LNCaP clone FGC (cell line): ENCODE measurements at places on chromosomes 4 and X.

- DNase-seq: no peak
Observed at GRCh38 chrX:12903646-12904045, 2.8 kb upstream of the TLR8 start.

- peak; percentile 15 for DNase-seq
Observed at GRCh38 chr4:617644-618641, 7.4 kb upstream of the PDE6B start.

GRCh38 chrX:2533424-2533823 is 32.6 kb upstream of the DHRSX start:
- no peak for DNase-seq

- no peak for DNase-seq
Observed at GRCh38 chr4:126603825-126604224, 1028.9 kb upstream of the INTU start.

DNA sequence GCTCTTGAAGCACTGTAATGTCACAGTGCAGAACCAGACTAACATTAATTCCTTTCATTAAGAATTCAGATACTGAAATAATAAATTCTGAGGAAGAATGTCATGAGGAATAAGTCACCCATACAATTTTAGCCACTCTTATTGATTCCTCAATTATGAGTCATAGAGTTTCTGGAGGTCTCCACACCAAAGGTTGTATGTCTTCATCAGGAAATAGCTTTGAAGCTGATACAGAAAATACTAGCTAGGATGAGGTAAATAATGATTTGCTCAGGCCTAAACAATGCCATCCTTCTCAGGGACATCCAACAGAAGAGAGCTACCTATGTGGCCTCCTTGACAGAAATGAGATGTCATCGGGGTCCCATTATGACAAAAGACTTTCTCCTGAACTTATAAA is 238.8 kb downstream of the OR13H1 start:
- DNase-seq: no peak

GRCh38 chr4:67810011-67810410 is 55.8 kb upstream of the GNRHR start:
- DNase-seq: no peak

DNA sequence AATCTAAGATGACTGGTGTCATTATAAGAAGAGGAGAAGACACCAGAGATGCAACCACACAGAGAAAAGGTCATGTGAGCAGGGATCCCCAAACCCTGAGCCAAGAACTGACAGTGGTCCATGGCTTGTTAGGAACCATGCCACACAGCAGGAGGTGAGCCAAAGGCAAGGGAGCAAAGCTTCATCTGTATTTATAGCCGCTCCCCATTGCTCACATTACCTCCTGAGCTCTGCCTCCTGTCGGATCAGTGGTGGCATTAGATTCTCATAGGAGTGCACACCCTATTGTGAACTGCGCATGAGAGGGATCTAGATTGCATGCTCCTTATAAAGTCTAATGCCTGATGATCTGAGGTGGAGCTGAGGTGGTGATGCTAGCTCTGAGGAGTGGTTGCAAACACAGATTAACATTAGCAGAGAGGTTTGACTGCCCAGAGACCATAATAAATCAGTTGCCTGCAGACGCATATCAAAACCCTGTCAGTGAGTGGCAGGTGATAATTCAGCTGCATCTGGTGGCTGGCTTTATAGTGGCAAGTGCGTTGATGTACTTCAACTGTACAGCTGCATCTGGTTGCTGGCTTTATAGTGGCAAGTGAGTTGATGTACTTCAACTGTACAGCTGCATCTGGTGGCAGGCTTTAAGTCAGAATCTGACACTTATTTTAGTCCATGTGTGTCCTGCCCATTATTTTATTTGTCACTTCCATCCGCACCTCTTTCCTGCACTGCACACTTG is 19.8 kb upstream of the CXCL2 start:
- DNase-seq: no peak

- no peak for DNase-seq
Observed at GRCh38 chrX:63349307-63349706, 1.8 kb downstream of the SPIN4 start.

- no peak for DNase-seq
Observed at GRCh38 chrX:8743126-8743732, 11.3 kb upstream of the ANOS1 start.

DNA sequence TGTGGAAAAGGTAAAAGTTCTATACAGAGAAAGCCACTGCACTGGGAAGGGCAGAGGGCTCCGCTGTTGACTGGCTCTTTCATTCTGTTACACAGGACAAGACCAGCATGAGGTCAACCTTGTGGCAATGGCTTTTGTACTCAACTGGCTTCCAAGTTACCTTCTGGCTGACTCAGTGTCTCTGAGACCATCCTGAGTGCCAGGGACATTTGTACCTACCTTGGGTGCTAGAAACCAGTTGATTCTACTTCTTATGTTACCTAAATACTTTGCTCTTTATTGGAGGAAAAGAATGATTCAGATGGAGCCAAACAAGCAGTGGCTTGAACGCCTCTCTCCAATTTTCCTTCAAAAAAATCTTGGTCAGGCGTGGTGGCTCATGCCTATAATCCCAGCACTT is 123.2 kb downstream of the RBM47 start:
- no peak for DNase-seq

GRCh38 chrX:13285229-13285628 is 34.6 kb downstream of the ATXN3L start:
- no peak for DNase-seq

DNA sequence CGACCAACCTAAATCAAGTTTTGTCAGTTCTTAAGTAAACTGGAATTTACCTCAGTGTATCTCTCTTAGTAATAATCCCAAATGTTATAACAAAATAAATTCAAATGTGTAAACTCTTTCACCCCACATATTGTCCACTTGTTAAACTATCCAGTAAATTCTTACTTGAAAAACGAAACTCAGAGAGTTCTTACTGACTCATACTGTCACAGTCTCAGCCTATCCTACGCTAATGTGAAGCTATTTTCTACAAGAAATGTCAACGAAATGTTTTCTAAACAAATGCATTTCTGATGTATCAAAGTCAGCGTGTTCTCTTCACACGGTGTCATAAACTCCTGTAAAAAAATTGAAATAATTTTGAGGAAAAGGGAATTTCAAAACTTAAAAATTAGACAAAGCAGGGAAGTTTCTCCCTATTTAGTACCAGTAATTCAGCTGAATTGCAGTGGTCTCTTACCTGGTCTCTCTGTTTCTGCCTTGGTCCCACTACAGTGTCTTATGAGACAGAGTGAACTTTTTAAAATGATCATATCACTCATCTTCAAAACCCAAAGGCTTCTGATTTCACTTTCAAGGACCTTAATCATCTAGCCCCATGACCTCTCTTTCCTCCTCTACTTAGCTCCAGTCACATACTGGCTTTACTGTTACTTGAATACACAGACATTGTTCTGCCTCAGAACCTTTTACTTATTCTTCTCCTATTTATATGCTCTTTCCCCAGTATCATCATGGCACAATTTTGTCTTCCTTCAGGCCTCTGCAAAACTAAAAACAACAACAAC is 63.3 kb downstream of the DCAF8L1 start:
- DNase-seq: no peak

DNA sequence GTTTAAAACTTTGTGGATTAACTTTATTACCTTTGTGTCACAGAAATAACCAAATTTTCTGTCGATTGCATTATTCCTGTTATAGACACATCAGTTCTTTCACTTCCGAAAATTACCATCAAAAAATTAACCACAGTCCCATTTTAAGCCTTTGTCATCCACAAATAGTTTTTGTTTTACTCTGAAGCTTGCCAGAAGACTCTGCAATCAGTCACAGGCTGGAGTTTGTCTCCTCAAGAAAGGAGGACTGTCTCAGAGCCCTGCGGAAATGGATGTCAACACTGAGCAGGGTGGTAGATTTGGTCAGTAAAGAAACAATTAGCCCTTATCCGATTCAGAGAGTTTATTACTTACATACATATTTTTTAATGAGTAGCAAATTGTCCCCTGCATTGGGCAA is 20.1 kb upstream of the TCEAL4 start:
- no peak for DNase-seq

DNA sequence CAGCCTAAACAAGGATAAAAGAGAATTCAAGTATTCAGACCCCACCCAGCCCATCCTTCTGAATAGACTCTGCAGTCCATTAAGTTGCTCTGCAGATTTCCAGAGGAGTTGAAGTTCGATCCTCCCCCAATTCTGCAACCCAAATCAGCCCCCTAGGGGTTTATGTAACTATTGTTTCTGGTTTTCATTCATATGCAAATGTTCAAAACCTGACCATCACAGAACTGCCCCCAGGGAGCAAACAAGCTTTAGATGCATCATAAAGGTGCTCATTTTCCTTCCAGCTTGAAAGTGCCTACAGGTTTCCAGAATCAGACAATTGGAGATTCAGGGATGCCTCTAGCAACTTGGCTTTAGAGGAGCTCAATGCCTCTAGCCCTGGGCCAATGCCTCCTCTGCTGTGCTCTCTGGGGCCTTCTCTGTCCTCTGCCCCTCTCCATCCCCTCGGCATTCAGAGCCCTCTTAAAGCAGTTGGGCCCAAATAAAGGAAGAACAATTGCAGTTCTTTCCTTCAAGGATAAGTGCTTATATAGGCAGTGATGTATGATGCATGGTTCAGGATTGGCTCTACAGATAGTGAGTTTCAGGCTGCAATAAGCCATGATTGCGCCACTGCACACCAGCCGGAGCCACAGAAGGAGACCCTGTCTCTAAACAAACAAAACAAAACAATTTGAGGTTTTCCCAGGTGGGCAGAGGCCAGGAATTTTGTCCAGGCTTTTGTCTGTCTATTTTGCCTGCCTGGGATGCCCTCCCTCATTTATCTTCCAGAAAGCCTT is 23.5 kb upstream of the SPINK2 start:
- DNase-seq: no peak

DNA sequence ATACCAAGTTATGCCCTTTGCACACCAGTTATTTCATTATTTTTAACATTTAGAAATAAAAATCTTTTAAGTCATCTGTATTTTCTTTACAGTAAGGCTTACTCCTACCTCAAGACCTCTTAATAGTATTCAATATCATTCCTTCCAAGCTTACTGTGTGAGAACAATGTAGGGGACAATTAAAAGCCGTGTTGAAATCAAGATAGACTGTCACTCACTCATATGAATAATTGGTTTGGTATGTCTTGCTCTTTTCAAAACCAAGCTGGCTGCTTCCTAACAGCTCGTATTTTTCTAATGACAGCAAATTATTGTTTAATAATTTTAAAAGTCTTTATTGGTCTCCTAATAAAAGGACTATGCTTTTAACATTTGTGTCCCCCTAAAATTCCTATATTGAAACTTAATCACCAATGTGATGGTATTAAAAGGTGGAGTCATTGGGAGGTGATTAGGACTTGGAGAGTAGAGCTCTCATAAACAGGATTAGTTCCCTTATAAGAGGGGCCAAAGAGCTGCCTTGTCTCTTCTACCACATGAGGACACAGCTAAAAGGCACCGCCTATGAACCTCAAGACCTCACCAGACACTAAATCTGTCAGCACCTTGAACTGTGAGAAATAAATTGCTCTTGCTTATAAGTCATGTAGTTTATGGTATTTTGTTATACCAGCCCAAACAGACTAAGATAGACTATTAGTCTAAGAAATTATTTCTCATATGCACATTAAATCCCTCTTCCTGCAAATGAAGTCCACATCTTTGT is 4.1 kb downstream of the ABCB7 start:
- DNase-seq: no peak

DNA sequence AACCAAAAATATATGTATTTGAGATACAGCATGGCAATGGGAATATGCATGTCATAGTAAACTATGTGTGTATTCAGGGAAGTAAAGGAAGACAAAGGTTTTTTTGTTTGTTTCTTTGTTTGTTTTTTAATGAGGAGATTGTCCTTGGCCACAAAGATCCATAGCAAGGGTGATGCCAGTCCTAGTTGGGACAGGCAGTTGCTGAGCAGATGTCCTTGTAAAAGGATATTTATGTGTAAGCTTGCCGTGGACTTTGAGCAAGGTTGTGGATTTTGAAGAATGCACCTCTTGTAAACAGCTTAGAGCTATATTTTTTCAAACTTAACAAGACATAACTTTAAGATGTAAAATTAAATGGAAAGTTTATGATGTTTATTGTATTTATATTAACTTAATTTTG is 69.9 kb upstream of the GABRE start:
- no peak for DNase-seq

DNA sequence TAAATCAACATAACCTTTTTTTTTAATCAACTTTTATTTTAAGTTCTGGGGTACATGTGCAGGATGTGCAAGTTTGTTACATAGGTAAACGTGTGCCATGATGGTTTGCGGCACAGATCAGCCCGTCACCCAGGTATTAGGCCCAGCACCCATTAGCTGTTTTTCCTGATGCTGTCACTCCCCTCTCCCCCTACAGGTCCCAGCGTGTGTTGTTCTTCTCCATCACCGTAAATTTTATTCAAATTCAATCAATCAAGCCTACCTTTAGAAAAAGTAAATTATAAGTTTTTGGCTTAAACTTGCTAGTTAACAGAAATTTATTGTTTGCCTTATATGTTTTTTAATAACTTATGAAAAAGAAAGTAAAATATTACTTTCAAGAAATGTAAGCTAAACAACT is 25.9 kb downstream of the TIGD2 start:
- DNase-seq: no peak

DNA sequence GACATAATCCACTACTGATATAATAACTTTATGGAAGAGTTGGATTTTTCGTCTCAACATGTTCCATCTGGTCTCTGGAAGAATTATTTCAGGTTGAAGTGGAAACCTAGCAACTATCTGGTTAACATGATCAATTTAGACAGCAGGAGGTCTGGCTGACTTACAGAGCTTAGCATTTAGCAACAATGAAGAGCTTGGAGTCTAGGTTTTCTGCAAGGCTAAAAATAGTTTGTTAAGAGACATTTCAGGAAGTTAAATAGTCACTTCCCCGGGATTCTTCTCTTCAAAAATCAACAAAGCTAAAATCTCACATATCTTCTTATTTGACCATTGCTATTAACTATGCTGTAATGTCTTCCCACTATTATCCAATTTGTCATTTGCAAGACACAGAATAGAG is 418.6 kb upstream of the DIPK2B start:
- no peak for DNase-seq

- DNase-seq: no peak
Observed at GRCh38 chr4:79948261-79948660, 124.8 kb downstream of the ANTXR2 start.

GRCh38 chrX:13099121-13099520 is 54.7 kb upstream of the FAM9C start:
- DNase-seq: no peak

- no peak for DNase-seq
Observed at GRCh38 chr4:81736324-81736723, 264.6 kb upstream of the RASGEF1B start.

- peak; percentile 57 for DNase-seq
Observed at GRCh38 chr4:74189331-74190043, 31.6 kb downstream of the MTHFD2L start.

DNA sequence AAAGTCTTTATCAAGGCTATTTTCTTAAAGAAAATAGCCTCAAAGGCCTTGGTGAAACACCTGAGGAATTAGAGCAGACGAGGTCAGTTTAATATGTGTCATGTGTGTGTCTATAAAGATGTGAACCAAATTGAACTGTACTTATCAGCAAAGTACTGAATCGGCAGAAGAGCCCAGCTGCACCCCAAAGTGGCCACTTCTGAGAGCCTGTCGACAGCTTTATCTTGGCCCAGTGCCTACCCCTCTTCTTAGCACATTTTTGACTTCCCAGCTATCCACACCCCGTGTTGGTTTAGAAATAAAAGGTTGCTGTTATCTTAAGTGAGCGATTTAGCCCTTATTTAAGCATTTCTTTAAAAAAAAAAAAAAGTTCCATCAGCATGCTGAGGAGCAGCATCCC is 329.7 kb downstream of the FBXW7 start:
- no peak for DNase-seq
